SJCRH30 (cell line): ENCODE measurements at places on chromosomes 16 and 17. TPM values are rescaled to one million over a fixed set of nuclear protein-coding genes. Genes with fewer than 3 reads are reported as not detected.

GRCh38 chr16:58338205-58338604, 43.4 kb upstream of the PRSS54 start:
- no peaks in the 10 kb centered on the region; the same call in 1 of the 2 replicates for H3K27me3 ChIP-seq
- H3K27ac ChIP-seq, result no peak overlapping the region
- H3K4me1 ChIP-seq, result peaks cover 9% of the 10 kb centered on the region
- H3K36me3 ChIP-seq, result no peaks in the 10 kb centered on the region
- no peak overlapping the region for H3K4me3 ChIP-seq

- no peak overlapping the region for H3K4me3 ChIP-seq
- no peak overlapping the region for H3K27ac ChIP-seq
- H3K4me1 ChIP-seq, result peaks cover 8% of the 10 kb centered on the region
- H3K27me3 ChIP-seq, result no peaks in the 10 kb centered on the region
- no peaks in the 10 kb centered on the region for H3K36me3 ChIP-seq
- no peak for DNase-seq
Observed at GRCh38 chr16:27690608-27691007, 140.7 kb downstream of the KATNIP start.

DNA sequence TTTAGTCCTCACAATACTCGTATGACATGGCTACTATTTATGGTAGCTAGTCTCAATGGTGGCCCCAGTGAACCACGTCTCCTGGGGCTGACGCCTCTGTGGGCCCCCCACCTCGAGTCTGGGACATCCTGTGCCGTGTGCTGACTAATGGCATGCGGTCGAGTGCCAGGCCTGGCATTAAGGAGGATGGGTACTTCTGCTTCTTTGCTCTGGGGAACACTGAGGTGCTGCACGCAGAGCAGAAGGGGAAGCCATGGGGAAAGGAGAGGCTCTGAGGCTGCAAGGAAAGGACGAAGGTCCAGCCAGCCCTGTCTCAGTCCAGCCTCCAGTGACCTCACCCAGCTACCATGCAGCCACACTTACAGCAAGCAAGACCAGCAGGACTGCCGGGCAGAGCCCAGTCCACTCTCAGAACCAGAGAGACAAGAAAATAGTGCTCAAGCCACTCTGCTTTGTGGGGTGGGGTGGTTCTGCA, 5.7 kb upstream of the MPRIP start:
- no peak overlapping the region for H3K27ac ChIP-seq
- H3K4me3 ChIP-seq, result no peak overlapping the region
- H3K36me3 ChIP-seq, result no peaks in the 10 kb centered on the region
- peaks cover 32% of the 10 kb centered on the region for H3K4me1 ChIP-seq
- no peak for DNase-seq

TMEM97 gene
- 301 and 322 TPM in 2 replicates for total RNA-seq

ADORA2B gene
- total RNA-seq, result 15.1 TPM in 2 replicates

- H3K4me3 ChIP-seq, result no peak overlapping the region
- no peaks in the 10 kb centered on the region for H3K36me3 ChIP-seq
Observed at GRCh38 chr17:77889866-77890760, 68.4 kb upstream of the TNRC6C start.

VTN gene
- total RNA-seq, result 0.08 and 0.16 TPM in 2 replicates

BICDL2 gene
- not detected in 2 replicates for total RNA-seq

GRCh38 chr17:74226252-74226651, 12.9 kb downstream of the TTYH2 start:
- H3K4me3 ChIP-seq, result no peak overlapping the region
- H3K27me3 ChIP-seq, result no peaks in the 10 kb centered on the region
- DNase-seq, result no peak
- H3K27ac ChIP-seq, result no peak overlapping the region

DNA sequence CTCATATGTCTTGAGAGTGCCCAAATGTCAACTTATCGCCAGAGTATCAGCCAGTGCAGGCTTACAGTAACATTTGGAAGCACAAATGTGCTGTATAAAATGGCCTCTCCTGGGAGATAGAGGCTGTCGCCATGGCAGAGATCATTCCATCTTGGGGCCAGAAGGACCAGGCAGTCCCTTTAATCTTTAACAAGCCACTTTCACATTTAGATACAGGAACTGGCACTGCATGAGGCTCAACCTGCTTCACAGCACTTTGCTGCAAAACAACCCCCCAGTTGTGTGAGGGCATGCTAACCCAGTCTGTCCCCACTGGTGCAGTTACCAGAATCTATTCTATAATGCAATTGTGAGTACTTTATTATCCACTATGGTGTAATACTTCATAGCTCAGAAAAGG, 4.7 kb upstream of the RFFL start:
- no peak for DNase-seq
- no peaks in the 10 kb centered on the region for H3K27me3 ChIP-seq
- no peak overlapping the region for H3K4me3 ChIP-seq

HASPIN gene
- 15.2 and 15.9 TPM in 2 replicates for total RNA-seq

GRCh38 chr17:75820094-75821080, 23.8 kb downstream of the UNC13D start:
- H3K27ac ChIP-seq, result no peak overlapping the region
- no peak overlapping the region for H3K4me3 ChIP-seq
- DNase-seq, result no peak
- no peaks in the 10 kb centered on the region for H3K27me3 ChIP-seq

HGS gene
- 88.6 and 103 TPM in 2 replicates for total RNA-seq

- no peak for DNase-seq
- H3K4me3 ChIP-seq, result no peak overlapping the region
- H3K27me3 ChIP-seq, result no peaks in the 10 kb centered on the region
Observed at GRCh38 chr16:86527366-86527765, 17.0 kb downstream of the FOXF1 start.

DNA sequence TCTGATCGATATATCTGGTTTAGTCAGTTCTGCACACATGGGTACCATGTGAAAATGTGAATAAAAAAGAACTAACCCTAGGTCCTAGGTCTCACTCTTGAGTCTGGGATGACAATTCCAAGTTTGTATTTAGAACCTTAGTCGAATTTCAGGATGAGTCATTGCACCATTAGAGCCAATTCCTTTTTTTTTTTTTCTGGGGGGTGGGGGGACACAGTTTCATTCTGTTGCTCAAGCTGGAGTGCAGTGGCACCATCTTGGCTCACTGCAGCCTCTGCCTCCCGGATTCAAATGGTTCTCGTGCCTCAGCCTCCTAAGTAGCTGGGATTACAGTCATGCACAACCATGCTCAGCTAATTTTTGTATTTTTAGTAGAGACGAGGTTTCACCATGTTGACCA, 41.6 kb downstream of the SPAG9 start:
- no peak overlapping the region for H3K27ac ChIP-seq
- H3K4me1 ChIP-seq, result no peaks in the 10 kb centered on the region
- H3K36me3 ChIP-seq, result peaks cover 10% of the 10 kb centered on the region
- H3K4me3 ChIP-seq, result no peak overlapping the region

DPEP3 gene
- total RNA-seq, result not detected in 2 replicates

DNA sequence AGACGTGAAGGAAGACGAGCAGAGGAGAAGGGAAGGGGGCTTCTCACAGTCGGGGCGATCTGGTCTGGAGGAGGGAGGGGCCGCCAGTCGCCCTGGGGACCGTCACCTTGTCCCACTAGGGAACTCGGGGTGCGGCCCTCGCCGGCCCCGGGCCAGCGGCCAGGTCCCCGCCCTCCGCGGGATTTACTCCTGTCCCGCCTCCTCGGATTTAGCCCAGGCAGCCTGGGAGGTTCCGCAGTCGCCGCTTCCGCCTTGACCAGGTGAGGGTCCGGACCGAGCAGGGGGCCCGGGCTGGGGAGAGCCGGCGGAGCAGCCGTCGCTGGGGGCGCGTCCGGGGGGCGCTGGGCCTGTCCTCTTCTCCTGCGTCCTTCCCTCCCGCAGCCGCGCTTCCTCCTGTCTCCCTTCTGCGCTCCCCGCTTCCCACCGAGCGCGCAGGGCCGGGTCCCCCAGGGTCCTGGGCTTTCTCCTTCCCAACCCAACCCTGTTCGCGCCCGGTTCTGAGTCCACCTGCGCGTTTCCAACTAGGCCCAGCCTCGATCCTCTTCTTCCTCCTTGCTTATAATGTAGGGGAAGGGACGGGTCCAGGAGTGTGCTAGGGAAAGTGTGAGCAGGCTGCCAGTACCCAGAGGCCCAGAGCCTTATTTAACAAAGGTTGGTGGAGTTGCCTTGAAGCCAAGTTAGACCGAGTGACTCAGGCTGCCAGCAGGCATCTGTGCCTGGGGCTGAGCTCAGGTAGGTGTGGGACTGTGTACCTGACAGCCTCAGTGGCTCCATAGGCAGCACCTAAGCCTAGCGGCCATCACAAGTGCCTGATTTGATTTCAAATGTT, at the start of gene TNK1:
Gene TNK1, plus strand, starts transcription at position 235 of the 829 bp plus-strand sequence. CDS start 1,838 bp downstream, outside the sequence.
- no peaks in the 10 kb centered on the region for H3K36me3 ChIP-seq
- DNase-seq, result no peak
- H3K4me1 ChIP-seq, result no peaks in the 10 kb centered on the region
- no peak within 1 kb of the TSS for H3K27ac ChIP-seq
- no peaks in the 10 kb centered on the region for H3K27me3 ChIP-seq
- H3K4me3 ChIP-seq, result no peak within 1 kb of the TSS

NPIPB2 gene
- 2.6 and 4.3 TPM in 2 replicates for total RNA-seq

GRCh38 chr17:77604301-77604972, 354.1 kb upstream of the TNRC6C start:
- peaks cover 18% of the 10 kb centered on the region for H3K27me3 ChIP-seq
- H3K4me3 ChIP-seq, result no peak overlapping the region
- no peak for DNase-seq
- H3K4me1 ChIP-seq, result peaks cover 8% of the 10 kb centered on the region
- H3K27ac ChIP-seq, result no peak overlapping the region

MRM1 gene
- 5.1 and 6.0 TPM in 2 replicates for total RNA-seq

DNA sequence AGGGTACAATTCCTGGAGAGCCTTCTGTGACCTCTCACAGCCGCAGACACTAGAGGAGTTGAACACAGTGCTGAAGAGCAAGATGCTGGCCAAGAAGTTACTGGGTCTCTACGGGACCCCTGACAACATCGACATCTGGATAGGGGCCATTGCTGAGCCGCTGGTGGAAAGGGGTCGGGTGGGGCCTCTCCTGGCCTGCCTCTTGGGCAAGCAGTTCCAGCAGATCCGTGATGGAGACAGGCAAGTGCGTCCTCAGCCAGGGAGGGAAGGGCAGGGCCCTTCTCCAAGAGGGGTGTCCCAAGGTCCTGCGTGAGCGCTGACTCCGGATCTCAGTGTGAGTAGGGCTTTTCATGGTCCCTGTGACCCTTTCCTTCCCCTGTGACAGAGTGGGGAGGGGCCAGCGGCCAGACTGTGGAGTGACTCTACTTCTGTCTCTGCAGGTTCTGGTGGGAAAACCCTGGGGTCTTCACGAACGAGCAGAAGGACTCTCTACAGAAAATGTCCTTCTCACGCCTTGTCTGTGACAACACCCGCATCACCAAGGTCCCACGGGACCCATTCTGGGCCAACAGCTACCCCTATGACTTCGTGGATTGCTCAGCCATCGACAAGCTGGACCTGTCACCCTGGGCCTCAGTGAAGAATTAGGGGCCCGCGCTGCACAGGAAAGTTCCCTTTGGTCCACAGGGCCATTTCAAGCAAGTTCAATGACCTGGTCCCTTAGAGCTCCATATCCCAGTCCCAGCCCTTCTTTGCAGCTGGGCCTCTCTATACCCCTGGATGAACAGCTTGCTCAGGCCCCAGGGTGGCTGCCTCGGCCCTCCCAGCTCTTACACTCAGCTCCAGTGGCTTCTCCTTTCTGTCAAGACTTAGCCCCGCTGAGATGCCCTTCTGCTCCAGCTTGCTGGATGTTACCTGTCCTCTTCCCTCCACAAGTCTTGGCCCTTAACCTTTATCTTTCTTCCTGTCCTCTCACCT, 13.1 kb downstream of the MPO start:
- H3K36me3 ChIP-seq, result no peaks in the 10 kb centered on the region
- H3K27me3 ChIP-seq, result peaks cover 6% of the 10 kb centered on the region; the same call in 1 of the 2 replicates
- no peak for DNase-seq
- H3K4me3 ChIP-seq, result no peak overlapping the region

GRCh38 chr17:65892912-65893377, 299.0 kb downstream of the CEP112 start:
- no peak overlapping the region for H3K27ac ChIP-seq
- DNase-seq, result no peak
- H3K27me3 ChIP-seq, result no peaks in the 10 kb centered on the region

GRCh38 chr17:56656701-56657327, 63.3 kb downstream of the NOG start:
- H3K27me3 ChIP-seq, result no peaks in the 10 kb centered on the region
- no peak overlapping the region for H3K4me3 ChIP-seq
- no peak for DNase-seq
- peaks cover 12% of the 10 kb centered on the region for H3K4me1 ChIP-seq
- no peaks in the 10 kb centered on the region for H3K36me3 ChIP-seq

- no peaks in the 10 kb centered on the region for H3K4me1 ChIP-seq
- no peak overlapping the region for H3K4me3 ChIP-seq
- H3K27ac ChIP-seq, result no peak overlapping the region
- no peaks in the 10 kb centered on the region for H3K27me3 ChIP-seq
- no peaks in the 10 kb centered on the region for H3K36me3 ChIP-seq
Observed at GRCh38 chr17:67027031-67027628, 17.2 kb upstream of the CACNG1 start.

NHLRC4 gene
- 0.08 TPM in 1 of 2 replicates, not detected in the other for total RNA-seq

DNA sequence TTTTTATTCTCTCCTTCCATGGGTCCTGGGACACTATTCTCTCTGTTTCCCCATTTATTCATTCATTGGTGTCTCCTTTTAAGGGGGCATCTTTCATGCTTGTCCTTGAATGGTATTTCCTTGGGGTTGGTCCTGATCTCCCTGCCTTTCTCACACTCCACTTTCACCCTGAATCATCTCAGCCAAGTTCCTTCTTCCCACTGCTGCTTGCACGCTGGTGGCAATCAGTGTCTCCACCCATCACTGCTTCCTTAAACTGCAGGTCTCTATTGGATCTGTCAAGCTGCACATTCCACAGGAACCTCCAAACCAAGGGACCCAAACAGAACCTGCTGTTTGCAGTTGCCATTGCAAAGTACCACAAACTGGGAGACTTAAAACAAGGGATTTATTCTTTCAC, 89.3 kb upstream of the SDK2 start:
- peaks cover 9% of the 10 kb centered on the region for H3K27me3 ChIP-seq
- H3K36me3 ChIP-seq, result no peaks in the 10 kb centered on the region
- no peaks in the 10 kb centered on the region for H3K4me1 ChIP-seq
- DNase-seq, result no peak
- H3K27ac ChIP-seq, result no peak overlapping the region

DNA sequence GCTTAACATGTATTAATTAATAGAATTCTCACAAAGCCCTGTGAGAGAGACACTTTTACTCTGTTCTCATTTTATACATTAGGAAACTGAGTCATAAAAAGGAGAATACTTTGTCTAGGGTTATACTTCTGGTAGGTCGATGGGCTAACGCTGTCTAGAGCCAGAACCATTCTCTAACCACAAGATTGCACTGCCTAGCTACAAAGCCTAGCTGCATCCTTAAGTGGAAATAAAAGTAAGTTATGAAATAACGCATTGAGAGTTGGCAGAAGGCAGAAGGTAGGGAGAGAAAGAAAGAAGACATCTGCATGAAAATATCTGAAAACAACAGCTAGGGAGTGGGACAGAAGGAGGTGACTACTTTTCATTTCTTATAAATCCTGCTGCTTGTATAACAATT, 33.2 kb downstream of the IRX6 start:
- no peak overlapping the region for H3K4me3 ChIP-seq
- DNase-seq, result no peak
- H3K27ac ChIP-seq, result no peak overlapping the region
- H3K27me3 ChIP-seq, result no peaks in the 10 kb centered on the region
- H3K36me3 ChIP-seq, result no peaks in the 10 kb centered on the region
- no peaks in the 10 kb centered on the region for H3K4me1 ChIP-seq

PIGS gene
- 38.0 and 41.8 TPM in 2 replicates for total RNA-seq
